ENCODE measurements at places on chromosomes 7 and 10.

GRCh38 chr7:22826593-22826992, 3.9 kb upstream of the TOMM7 start:
- H3K27me3 ChIP-seq: no peaks in the 10 kb centered on the region
- no peak overlapping the region for H3K4me3 ChIP-seq
- peaks cover 5% of the 10 kb centered on the region for H3K36me3 ChIP-seq
- no peak overlapping the region for H3K27ac ChIP-seq
- DNase-seq: no peak

DNA sequence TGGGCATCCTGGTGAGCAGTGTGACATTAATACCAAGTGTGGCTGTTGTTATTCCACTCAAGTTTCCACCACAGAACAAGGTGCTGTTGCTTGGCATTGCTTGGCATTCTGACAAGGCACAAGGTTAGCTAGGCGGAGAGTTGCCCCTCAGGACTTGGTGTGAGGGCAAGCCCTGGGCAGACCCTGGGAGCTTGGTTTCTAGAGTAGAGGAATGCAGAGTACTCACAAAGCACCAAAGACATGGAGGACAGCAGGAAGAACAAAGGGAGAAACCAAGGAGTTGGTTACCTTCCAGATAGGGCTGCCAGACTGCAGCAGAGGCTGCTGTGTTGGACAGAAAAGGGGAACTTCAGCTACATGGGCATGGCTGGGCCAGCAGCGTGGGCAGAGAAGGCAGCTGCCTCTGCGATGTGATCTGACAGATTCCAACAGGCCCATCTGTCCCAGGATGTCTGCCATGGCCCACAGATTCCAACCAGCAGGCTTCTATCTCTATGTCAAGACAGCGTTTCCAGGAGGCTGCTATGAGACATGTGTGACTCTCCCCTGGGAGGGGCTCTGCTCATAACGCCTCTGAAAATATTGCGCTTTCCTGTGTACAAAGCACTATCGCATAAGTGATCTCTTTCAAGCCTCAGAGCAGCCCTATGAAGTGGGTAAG, 1.8 kb downstream of the GOLGA7B start:
- peaks cover 40% of the 10 kb centered on the region for H3K27me3 ChIP-seq
- H3K4me1 ChIP-seq: peaks cover 14% of the 10 kb centered on the region
- DNase-seq: no peak
- H3K4me3 ChIP-seq: no peak overlapping the region

- H3K36me3 ChIP-seq: peaks cover 6% of the 10 kb centered on the region
- H3K4me1 ChIP-seq: peaks cover 7% of the 10 kb centered on the region
- H3K27ac ChIP-seq: no peak overlapping the region
- peaks cover 46% of the 10 kb centered on the region for H3K27me3 ChIP-seq
- DNase-seq: no peak
These were observed 37.0 kb upstream of the TES start for GRCh38 chr7:116173051-116174028.

- no peak overlapping the region for H3K27ac ChIP-seq
- H3K27me3 ChIP-seq: no peaks in the 10 kb centered on the region
- no peak overlapping the region for H3K4me3 ChIP-seq
- no peaks in the 10 kb centered on the region for H3K4me1 ChIP-seq
These were observed 589.1 kb upstream of the MGMT start for GRCh38 chr10:128877936-128878335.
